ENCODE measurements at places on chromosomes 3 and 15.

DNA sequence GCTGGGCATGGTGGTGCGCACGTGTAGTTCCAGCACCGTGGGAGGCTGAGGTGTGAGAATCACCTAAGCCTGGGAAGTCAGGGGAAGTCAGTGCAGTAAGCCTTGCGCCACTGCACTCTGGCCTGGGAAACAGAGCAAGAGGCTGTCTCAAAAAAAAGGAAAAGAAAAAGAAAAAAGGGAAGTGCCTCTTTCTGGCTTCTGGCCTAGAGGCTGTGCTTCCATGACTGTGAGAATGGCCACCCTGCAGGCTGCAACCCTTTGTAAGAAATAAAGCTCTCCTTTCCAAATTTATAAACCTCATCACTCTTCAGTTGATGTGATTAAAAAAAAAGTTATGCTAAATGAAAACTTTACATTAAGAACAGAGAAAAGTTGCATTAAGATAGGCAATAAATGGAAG lies 774.3 kb downstream of the TUSC7 start:
- no peak for DNase-seq

DNA sequence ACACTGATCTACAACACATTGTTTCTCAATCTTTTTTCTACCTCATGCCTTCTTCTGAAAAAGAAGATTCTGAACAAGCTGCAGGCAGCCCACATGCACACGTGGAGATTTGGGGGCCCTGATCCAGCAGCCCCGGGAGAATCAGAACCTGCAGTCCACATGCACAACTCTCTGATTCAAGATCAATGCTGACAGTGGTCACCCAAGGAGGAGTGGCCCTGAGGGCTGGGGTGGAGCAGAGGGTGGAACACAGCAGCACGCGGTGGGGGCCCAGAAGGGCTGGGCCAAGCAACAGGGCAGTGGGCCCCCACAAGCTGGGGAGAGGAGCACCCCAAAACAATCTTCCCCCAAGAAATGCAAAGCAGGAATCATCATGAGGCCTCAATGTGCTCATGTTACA lies 202.1 kb upstream of the NSMCE3 start:
- DNase-seq: no peak

DNA sequence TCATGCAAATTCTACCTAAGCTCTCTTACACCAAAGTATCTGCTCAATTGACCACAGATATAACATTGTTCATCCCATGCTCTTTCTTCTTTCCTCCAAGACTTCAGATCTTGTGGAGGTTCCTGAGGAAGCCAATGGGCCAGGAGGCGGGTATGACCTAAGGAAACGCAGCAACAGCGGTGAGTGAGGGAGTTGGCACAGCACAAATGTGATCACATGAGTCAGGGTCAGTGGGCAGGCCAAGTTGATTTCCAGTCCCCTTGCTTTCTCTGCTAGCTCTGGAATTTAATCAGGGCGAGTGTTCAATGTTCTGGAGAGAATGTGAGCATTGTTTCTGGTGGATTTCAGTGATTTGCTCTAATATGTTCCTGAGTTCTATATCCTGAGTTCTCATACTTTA lies 112.7 kb downstream of the STAC start:
- DNase-seq: no peak

GRCh38 chr3:105608623-105609022 lies 241.9 kb downstream of the ALCAM start:
- DNase-seq: no peak

- DNase-seq: no peak
Observed at GRCh38 chr3:196168808-196169391, 42.3 kb downstream of the ZDHHC19 start.

- DNase-seq: no peak
Observed at GRCh38 chr3:58251631-58252035, 14.0 kb downstream of the ABHD6 start.

DNA sequence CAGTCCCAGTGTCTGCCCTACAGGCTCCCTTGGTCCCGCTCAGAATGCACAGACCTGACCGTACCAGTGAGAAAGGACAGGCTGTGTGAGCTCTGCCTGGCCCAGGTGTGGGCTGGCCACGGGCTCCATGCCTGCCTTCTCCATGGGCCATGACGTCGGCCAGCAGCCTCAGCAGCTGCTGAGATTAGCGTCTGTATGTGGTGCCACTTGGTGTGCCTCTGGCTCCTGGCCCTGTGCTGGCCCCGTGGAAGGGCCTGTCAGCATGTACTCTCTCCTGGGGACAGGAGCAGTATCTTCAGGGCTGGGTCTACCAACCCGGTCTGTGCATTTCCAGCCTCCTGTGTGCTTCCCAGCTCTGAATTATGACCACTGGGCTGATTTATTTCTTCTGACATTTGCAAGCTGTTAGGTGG lies 25.7 kb downstream of the KLF13 start:
- no peak for DNase-seq

DNA sequence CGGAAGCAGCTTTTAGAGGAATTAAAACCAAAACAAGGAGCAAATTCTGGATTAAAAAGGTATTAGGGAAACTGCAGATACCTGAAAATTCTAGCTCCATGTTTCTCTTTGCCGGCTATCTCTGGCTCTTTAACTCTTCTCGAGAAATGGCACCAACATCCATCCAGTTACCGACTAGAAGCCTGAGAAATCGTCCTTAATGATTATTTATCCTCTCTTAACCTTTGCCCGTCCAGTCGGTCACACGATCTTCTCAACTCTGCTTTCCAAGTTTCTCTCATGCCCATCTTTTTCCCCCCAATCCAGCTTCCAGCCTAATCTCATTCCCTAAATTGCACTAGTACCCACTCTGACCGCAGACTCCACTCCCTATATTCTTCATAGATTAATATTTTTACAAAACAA lies 596 bp upstream of the SGO1 start:
- DNase-seq: no peak

Measured in activated CD4-positive, alpha-beta memory T cell treated with anti-CD3 and anti-CD28 coated beads for 36 hours (primary cell).